Fibroblast of villous mesenchyme (primary cell): ENCODE measurements at places on chromosomes 3 and 15. TPM values are rescaled to one million over a fixed set of nuclear protein-coding genes. Genes with fewer than 3 reads are reported as not detected.

- DNase-seq: no peak
These were observed 2.9 kb upstream of the ANP32A start for GRCh38 chr15:68823561-68823960.

- peak; percentile 7 for DNase-seq
These were observed 155.1 kb upstream of the TNIK start for GRCh38 chr3:171615281-171615680.

- no peak for DNase-seq
These were observed 3.8 kb upstream of the ZNF620 start for GRCh38 chr3:40502034-40502433.

RPL22L1 gene
- 126 and 218 TPM in 2 replicates for total RNA-seq

LPP gene
- 196 TPM in 2 replicates for total RNA-seq

SLC12A1 gene
- total RNA-seq: not detected in 2 replicates
